Stimulated activated CD4-positive, alpha-beta T cell treated with anti-CD3 and anti-CD28 coated beads, Interleukin-15, amount 100 ng/mL, for 1 hour (primary cell): ENCODE measurements at places on chromosomes 7 and 10.

DNA sequence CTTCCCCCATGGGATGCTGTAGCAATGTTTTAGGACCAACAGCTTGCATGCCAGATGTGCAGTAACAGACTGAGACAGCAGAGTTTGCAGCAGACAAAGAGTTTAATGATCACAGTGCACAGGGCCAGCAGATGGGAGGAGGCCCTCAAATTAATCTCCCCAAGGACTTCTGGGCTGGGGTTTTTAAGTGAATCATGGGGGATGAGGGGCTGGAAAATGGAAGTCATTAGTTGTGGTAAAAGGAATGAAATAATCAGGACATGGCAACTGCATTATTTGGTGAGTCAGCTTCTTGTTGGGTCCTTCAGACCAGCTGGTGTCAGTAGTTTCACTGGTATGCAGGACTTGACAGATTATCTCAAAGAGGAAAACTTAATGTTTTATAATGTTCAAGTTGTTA is 12.6 kb upstream of the NRBF2 start:
- DNase-seq, result no peak

DNA sequence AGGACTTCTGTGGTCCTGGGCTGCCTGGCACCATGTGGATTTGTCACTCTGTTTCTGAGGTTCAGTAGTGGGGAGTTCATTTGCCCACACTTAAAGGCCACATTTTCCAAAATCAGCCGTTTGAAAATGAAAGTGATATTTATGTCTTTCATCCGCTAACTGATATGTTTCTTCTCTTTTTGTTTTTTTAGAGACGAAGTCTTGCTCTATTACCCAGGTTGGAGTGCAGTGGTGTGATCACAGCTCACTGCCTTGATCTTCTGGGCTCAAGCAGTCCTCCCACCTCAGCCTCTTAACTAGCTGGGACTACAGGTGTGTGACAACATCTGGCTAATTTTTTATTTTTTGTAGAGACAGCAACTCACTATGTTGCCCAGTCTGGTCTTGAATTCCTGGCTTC is 58.6 kb downstream of the EBLN1 start:
- no peak for DNase-seq

DNA sequence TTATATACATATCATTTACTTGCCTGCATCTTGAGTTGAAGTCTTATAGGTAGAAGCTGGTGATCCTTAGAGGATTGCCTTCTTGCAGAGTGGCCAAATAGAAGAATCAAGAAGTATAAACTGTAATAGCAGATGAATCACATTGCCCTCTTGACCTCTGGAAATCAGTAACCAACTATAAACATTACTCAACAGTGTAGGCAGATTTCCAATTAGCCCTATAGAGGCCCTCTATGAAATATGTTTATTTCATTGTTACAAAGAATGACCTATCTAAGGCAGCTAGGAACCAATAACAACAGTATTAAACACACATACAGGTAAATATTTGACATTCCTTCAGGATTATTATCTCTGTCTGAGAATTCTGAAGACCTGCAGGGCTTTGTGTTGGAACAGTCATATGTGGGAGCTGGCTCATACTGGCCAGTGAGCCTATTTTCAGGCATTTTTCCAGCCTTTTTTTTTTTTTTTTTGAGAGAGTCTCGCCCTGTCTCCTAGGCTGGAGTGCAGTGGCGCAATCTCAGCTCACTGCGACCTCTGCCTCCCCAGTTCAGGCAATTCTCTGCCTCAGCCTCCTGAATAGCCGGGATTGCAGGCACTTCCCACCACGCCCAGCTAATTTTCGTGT is 7.2 kb upstream of the SRI start:
- no peak for DNase-seq

DNA sequence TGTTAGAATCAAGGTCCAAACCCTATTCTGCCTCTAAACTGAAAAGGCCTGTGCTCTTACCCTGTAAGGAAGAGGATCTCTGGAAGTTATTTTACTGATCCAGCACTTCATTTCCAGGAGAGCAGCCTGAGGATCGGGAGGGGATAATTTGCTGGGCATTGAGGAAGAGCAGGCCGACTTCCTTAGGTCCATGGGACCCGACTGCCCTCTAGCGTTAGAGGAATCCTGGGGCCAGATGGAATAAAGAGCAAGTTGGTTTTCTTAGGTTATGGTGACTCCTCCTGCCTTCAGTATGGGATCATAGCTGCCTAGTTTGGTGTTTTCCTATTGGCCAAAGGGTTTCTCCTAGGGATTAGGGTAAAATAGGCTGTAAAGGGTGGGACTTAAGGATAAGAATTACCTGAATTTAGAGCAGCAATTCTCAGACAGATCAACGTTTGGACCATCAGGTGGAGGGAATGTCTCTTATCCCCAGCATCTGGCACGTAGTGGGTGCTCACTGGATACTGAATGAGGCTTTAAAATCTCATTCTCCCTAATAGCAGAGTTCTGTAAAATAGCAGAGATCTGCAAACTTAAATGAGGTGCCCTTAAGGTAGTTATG is 40.0 kb upstream of the SORBS1 start:
- DNase-seq, result peak; percentile 2

DNA sequence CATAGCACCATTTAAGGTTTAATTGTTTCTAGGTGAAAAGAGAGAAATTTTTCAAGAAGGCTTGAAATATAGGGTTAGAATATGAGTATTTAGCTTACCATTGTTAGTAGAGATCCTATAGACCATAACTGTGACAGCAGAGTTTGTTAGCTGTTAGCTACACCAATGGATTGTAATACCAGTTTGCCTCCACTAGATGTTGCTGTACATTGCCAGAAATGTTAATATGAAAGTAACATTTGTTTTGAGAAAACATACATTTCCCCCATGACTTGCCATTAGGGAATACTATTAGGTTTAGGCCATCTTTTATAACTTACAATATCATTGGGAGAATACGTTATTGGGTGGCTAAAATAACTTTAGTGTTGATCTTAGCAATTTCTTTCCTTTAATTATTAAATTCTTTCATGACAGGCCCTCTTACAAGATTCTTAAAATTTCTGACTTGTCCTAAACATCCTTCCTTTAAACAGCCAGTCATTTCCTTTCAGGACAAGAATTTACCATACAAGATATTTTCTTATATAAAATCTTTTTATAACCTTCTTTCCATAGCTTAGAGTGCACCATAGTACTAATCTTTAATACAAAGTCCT is 39.5 kb downstream of the ZNF117 start:
- no peak for DNase-seq

- DNase-seq, result no peak
These were observed 51.5 kb downstream of the VAX1 start for GRCh38 chr10:117086546-117086945.

DNA sequence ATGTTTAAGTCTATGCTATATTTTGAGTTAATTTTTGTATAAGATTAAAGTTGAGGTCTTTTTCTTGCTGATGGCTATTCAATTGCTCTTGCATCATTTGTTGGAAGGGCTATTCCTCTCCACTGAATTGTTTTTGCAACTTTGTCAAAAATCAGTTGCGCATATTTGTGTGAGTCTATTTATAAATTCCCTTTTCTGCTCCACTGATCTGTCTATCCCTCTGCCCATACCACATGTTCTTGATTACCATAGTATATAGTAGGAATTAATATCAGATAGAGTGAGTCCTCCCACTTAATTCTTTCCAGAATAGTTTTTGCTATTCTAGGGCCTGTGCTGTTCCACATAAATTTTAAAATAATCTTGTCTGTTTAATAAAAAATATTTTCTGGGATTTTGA is 152.4 kb upstream of the ADCY1 start:
- no peak for DNase-seq

GRCh38 chr7:107860981-107861652 is 29.9 kb upstream of the DLD start:
- DNase-seq, result no peak

DNA sequence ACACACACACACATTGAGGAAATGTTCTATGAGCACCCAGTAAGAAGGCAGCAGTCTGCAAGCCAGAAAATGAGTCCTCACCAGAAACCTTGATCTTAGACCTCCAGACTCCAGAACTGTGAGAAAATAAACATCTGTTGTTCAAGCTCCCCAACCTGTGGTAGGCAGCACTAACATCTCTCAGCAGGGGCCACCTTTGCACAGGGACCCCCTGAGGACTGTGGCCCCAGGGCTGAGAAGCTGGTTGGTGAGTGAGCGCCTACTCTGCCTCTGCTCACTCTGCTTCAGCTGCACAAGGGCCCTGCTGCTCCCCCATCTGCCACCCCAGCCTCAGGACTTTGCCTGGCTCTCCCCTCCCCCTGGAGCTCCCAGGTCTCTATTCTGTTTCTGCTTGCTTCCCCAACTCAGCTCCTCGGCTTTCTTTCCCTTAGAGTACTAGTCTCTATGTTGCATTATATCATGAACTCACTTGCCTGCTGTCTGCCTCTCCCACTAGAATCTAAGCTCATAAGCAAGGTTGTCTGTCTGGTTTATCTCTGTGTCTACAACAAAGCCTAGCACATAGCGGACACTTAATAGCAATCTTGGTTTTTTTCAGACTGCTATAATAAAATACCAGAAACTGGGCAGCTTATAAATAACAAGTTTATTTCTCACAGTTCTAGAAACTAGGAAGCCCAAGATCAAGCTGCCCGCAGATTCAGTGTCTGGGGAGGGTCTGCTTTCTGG is 40.4 kb upstream of the PRLHR start:
- DNase-seq, result no peak

DNA sequence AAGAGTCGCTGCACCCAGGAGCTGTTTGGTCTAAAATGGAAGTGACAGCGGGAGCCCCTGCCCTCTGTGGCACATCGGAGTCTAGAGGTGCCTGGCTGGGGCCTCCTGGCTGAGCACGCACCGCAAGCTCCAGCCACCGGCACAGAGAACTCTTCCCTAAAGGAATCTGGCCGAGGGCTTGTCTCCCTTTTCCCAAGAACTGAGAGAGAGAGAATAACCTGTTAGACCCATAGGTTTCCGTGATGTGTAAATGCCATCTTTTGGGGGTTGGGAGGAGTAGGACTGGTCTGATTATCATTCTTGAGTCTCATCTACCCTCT is 47.3 kb downstream of the PROSER2 start:
- no peak for DNase-seq

DNA sequence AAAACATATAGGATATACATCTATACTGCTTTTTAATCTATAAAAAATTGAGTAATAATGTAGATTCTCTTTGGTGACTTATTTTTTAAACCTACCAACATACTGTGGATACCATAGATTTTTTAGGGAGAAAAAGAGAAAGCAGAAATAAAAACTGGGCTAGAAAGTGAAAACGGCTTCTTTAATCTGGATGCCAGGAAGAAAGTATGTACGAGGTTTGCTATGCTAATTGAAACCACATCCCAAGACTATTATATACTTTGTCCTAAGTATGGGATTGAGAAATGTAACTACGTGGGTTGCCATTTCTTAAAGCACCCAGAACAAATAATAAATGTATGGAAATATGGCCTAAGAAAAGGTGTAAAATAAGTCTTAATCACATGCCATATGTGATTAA is 129.0 kb upstream of the NFE2L3 start:
- no peak for DNase-seq

- DNase-seq, result peak; percentile 2
These were observed 72.6 kb upstream of the NFKB2 start for GRCh38 chr10:102322914-102323313.
